Hematopoietic multipotent progenitor cell treated with erythropoietin and hydrocortisone succinate and interleukin-3 and kit ligand, for 8 days (in vitro differentiated cells): ENCODE measurements at places on chromosomes 16 and 17.

GRCh38 chr17:8898126-8898525, 30.7 kb upstream of the PIK3R6 start:
- peak; percentile 61 for DNase-seq

- DNase-seq: no peak
Observed at GRCh38 chr17:4856937-4857314, 23.8 kb downstream of the MINK1 start.

DNA sequence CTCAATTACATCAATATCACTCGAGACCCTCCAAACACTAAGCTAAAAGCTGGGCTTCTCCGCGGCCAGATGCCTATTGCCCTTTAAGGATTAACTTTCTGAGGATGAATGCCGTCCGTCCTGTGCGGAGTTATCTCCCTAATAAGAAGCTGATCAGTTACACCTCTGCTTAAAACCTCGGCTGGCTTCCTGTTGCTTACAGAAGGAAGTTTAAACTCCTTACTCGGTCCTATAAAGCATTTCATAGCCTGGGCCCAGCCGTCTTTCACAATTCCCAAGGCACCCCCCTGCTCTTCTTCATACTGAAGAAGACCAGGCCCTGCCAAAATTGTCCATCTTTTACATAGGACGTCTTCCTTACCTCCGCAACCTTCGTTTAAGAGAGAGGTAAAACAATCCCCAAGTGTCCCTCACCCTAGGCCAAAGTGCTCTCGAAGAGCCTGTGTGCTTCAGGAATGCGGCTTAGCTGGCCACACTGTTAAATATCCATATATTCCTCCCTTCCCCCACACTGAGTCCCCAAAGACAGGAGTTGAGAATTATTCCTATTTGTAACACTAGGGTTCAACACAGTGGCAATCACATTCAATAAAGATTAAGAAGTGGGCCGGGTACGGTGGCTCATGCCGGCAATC, 112.6 kb upstream of the IRX5 start:
- DNase-seq: no peak

DNA sequence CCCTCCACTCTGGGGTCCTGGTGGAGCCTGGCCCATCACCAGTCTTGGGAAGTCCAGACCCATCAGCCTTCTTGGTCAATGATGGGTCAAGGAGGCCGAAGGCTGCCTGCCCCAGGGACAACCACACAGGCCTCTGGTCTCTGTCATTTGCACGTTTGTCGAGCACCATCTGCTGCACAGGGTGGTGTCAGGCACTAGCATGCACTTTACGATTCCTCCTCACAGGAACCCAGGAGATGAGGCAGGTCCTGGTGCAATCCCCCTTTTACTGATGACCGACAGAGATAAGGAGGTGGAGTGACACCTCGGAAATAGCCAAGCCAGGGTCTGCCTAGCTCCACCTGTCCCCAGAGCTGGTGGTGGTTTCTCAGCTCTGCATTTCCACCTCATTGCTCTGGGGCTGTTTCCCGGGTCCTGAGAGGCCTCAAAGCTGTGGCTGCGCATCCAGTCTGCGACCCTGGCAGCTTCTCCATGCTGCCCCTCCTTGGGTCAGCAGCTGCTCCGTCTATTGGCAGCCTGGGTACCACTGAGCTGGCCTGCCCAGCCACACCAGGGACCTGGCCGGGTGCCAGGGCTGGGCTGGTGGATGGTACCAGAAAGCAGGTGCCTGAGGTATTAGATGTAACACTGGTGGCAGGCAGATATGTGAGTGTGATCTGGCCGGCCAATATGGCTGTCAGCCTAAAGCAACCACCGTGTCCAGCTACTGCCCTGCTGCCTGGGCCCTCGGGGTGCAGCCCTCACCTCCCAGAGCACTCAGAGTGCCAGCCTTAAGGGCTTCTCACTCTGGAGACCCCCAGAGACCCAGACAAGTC, 10.0 kb downstream of the MMP15 start:
- no peak for DNase-seq

DNA sequence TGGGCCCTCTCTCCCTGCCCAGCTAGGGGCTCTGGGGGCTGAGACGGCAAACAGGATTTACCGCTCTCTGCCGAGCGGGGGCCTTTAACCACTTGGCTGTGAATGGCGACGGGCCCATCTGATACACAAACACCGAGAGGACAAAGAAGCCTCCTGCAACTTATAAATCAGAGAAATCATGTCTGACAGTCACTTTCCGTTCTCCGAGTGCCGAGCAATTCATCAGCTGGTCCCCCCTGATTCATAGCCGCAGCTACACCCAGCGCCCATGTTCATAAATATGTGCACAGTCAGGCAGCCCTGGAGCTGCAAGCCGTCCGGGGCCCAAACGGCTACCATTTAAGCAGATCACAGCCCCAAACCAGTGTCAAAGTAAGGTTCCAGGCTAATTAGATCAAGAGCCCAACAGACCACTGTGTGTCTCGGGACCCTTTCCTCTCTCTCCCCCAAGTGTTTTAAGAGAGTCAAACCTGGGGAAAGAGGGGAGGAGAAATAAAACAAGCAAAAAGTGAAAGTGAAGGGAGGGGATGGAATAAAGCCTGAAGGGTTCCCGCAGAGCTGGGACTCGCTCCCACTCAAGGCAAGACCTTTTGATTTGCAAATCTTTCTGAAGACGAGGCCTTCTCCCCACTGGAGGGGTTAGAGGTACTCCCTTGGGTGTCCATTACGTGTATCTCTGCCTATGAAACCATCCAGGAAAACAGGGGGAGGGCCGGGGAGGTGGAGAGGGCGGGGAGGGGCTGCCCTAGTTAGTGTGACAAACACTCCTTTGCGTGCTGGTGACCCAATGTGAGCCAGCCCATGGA, 154.7 kb downstream of the C16orf78 start:
- DNase-seq: no peak

DNA sequence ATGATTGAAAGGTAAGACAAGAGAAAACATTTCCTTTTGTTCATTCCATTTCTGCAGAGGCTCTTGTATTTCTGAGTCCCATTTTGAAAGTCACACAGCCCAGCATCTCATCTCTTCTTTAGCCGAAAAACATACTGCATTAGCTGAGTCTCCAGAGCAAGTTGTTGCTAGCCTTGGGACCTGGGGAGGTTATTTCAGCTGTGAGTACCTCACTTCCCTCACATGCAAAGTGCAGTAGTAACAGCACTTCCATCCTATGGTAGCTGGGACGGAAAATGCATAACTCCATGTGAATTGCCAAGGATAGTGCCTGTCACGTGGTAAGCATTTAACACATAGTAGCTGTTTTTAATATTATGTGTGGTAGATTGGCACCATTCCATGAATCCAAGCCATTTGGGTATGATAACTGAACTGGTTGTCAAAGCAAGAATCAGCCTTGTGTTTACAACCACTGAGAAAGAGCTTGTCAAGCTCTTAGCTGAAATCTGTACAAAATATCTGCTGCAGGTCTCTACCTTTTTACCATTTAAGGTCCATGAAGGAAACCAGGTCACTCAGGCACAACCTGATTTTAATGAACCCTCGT, 345.7 kb downstream of the CDH13 start:
- DNase-seq: no peak

GRCh38 chr17:50279181-50279526, 4.9 kb downstream of the TMEM92 start:
- DNase-seq: no peak

DNA sequence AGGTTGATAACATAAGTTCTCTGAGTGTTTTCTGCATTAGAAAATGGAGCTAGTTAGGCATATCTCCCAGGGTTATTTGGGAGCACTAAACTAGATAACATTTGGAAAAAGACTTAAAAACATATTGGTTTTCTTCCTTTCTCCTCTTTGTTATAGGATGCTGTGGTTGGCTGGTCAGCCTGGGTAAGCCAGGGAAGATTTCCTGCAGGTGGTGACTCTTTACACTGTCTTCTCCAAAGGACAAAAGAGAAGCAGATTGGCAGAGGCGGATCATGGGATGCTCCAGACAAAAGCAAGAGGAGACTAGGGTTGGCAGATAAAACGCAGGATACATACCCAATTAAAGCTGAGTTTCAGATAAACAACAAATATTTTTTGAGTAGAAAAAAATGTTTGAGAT, 6.2 kb upstream of the CRYBA1 start:
- no peak for DNase-seq
